HL-60 (cell line): ENCODE measurements at places on chromosomes 7 and 10.

DNA sequence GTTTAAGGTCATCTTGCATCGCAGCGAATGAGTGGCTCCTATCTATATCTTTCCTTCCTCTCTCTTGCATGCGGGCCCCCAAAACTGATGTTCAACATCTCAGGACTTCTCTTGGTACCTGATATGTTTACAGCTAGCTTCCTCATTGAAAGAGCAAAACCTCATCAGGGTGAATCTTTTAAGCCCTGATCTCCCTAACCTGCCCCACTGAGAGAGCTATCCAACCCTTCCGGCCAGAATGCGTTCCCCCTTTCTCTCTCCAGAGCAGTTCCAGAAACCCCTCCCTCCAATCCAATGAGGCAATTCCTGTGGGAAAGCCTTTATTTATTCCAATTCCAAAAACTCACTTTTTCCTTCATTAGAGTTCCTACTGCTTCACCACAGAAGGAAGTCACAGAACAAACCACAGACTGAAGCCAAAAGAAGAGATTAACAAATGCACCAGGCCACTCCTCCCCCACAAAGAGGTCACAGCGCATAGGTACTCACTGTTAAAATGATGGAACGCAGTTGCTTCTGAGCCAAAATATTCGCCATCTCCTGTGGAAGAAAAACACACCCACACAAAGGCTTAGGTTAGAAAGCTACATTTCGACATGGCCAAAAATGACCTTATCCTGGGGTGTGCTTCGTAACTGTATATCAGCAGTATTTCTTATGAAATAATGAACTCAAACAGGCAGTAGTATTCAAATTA is 232.4 kb downstream of the ELMO1 start:
- DNase-seq, result no peak

DNA sequence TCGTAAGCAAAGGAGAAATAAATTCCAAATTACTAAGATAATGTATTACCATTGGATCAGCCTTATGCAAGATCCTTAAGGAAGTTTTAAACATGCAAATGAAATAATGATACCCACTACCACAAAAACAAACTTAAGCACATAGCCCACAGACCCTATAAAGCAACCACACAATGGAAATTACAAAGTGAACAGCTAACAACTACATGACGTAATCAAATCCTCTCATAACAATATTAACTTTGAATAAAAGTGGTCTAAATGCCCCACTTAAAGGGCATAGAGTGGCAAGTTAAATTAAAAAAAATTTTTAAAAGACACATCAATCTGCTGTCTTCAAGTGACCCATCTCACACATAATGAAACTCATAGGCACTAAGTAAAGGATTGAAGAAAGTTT is 397.3 kb upstream of the SEMA3A start:
- DNase-seq, result no peak

DNA sequence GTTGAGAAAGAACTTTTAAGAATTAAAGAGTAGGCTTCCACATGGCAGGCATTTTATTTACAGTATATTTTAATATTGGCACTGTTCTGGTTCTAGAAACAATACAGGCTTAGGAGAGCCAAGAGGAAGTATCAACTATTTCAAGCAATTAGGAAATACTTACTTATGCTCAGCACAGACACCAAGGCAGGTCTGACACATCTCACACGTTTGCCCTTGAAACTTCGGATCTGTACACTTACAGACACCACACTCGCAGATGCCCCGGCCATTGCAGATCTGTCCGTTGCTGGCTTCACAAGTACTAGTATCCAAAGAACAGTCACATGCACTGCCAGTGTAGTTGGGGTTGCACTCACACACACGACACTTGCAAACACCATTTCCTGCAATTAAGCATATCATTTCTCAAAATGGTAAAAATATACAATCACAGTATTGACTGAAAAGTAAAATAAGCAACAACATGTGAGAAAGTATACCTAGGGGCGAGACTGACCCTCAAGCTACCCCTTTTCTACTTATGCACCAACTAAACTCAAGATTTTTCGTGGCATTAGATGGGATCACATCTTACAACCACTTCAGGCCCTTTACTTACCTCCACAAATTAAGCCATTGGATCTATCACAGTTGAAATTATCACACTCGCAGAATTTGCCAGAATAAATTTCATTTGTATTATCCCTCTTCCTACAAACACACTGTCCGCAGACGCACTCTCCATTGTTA is 46.6 kb downstream of the ITGB1 start:
- peak; percentile 10 for DNase-seq

GRCh38 chr7:8152489-8153192 is 109.3 kb downstream of the ICA1 start:
- DNase-seq, result no peak

- no peak for DNase-seq
Observed at GRCh38 chr7:108086546-108086945, 43.6 kb downstream of the LAMB4 start.

- no peak for DNase-seq
Observed at GRCh38 chr7:134701272-134701671, 54.6 kb downstream of the BPGM start.

GRCh38 chr7:471191-471865 is 48.3 kb downstream of the PDGFA start:
- no peak for DNase-seq

DNA sequence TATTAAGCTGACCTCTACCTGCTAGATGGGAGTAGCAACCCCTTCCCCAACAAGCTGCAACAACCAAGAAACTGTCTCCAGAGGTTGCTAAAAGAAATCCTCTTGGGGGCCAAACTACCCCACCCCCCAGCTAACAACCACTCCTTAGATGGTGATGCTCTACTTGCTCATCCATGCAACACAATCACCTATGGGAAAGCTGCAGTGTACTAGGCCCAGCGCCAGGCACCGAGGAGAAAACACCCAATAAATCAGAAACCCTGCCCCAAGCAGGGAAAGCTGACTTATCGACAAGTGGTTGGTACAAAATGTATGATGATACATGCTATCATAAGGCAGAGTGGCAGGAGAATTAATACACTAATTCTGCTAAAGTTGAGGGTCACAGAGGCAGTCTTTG is 17.3 kb downstream of the SLC25A13 start:
- no peak for DNase-seq

DNA sequence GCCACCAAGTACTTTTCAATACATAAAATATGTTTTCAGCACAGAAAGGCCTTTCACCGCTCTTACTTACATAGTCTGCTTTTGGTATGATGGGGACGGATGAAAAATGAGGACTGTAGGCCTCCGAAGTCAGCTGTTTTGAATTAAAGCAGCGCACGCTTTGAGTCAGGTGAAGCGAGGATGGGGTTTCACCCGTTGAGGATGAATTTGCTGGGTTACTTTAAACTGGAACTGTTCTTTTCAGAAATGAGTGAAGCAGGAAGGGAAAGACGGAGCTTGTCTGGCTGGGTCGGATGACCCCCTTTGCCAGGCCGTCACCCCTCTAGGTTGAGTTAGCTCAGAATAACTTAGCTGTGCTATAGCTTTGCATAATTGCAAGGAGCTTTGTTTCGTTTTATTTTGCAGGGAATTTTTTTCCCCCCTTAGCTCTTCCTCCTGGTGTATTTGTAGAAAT is 40.0 kb downstream of the CUX1 start:
- no peak for DNase-seq

DNA sequence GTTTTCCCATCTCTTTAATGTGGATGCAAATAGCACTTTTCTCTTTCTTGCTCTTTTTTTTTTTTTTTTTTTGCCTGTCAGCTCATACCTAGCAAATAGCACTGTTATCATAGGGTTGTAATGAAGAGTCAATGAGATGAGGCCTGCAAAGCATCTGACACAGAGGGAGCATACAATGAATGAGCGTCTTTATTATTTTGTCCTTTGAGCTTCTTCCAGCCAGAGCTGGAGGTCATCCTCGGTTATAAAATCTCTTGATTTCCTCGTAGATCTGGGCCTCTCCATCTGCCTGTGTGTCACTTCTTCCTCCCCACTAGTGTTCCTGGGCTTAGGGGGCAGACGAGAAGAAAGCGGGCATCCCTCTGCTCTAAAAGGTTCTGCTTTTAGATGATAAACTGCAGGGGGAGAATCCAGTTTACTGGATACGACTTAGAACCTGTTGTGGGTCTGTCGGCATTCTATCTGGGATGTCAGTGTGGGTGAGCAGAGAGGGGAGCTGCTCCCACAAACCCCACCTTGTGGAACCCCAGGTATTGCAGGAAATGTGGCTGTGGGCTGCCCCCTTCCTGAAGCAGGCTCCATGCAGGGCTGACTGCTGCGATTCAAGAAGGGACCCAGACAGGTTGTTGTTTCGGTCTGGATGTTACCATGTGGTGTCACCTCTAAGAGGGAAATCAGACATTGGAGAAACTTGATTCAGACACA is 135.8 kb upstream of the GPR26 start:
- DNase-seq, result no peak

GRCh38 chr7:47885309-47885986 is 62.8 kb downstream of the PKD1L1 start:
- DNase-seq, result no peak

DNA sequence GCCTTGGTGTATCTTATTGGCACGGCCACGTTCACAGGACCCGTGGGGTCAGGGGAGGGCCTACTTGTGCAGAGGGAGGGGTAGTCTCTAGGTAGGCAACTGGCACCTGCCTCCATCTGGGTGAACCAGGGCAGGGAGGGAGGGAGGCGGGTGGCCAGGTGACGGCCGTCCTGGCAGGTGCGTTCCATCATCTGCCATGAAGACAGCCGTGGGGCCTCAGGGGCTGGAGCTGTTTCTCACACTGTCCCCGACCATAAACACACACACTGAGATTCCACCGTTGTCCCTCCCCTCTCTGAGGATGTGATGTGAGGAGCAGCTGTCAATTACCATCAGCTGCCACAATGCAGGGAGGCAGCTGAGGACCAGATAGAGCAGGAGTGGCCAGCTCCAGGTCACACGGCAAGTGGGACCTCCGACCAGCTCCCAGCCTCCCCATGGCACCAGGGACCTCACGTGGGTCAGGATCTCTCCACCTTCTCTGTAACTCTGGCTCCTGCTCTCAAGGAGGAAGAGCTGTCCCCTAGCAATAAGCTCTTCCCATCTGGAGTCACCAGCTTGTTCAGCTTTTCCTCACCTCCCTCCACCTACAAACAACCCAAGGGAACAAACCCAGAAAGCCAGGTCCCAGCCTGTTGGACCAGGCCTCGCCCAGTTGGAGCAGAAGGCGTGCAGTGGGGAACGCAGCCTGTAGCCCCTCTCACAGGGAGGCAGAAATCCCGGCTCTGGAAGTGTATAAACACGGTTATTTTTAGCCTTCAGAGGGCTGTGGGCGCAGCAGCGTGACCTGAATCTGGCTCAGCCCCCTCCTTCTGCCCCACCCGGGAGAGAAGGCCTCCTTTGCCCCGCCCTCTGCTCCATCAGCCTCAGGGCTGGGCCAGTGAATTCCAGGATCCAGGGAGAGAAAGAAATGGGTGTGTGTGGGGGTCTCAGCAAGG is 33.1 kb downstream of the ZMIZ1 start:
- DNase-seq, result no peak

DNA sequence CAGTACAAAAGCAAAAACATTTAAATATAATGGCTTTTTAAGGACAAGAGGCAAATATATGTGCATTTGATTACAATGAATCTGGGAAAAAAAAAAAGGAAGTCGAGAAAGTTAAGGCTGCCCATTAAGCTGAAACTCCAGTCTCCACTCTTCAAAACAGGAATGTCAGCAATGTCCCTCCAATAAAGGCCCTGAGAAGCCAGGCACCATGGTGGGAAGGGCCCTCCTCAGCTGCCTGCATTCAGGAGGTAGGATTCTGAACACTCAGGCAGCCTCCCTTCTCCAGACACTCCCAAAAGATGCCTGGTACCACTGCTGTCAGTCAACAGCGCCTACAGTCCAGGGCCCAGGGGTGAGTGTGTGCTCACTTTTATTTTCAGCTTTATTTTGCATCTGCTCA is 121.3 kb upstream of the MGMT start:
- DNase-seq, result no peak

DNA sequence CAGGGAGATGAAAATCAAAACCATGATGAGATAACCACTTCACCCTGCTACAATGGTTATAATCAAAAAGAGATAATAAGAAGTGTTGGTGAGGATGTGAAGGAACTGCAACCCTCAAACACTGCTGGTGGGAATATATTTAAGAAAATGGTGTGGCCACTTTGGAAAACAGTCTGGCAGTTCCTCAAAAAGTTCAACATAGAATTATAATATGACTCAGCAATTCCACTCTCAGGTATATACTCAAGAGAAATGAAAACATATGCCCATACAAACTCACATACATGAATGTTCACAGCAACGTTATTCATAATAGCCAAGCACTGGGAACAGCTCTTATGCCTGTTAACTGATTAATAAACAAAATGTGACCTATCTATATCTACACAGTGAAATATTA is 104.8 kb downstream of the SLC25A13 start:
- DNase-seq, result no peak

GRCh38 chr7:51472873-51473272 is 156.3 kb upstream of the COBL start:
- peak; percentile 3 for DNase-seq

DNA sequence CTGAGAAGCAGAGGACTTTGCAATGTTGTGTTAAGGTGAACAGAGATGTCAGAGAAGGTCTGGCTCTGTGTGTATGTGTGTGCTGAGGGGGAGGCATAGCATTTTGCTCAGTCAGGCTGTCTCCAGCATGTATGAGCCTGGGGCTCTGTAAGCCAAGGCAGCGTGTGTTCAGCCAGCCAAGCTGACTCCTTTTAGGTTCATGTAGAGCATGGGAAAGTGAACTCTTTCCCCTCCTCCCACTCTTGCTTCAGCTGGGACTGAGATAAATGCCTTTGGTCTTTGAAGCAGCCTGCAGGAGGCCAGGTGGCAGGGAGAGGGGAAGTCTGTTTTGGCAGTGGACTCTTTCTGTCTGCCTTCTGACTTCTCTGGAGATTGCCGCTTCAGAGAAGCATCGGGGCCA is 3.8 kb downstream of the SFXN2 start:
- no peak for DNase-seq

DNA sequence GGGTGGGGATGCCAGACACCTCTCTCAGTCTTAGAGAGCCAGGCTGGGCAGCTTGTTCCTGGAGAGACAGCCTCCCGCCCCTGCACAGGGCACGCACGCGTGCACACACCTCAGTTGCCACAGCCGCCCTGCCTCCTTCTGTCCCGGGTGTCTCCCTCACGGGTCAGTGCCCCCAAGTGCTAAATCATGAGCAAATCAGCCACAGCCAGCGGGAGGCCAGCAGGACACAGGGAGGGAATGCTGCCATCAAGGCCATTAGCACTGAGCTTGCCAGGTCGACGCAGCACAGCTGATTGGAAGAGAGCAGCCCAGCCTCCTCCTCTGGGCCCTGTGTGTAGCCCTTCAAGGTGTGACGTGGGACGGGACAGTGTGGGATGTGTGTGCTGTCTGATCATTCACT is 130.4 kb downstream of the CDH23 start:
- DNase-seq, result no peak

- DNase-seq, result no peak
Observed at GRCh38 chr10:34538281-34538829, 276.7 kb downstream of the PARD3 start.

DNA sequence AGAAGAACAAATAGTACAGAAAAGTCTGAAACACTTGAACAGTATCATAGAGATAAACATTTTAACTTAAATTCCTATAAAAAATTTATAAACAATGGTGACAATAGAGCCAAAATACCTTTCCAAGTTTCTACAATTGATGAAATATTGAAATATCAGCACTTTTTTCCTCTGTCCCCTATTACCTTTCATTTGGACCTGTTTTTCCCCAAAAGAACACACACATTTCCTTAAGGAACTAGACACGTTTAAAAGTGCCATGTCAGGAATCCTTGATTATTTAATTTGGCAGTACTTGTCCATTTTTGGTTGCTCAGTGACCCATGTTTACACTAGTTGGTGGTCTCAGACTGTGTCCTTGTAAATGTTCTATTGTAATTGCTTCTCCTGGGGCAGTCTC is 162.6 kb downstream of the CTNNA3 start:
- DNase-seq, result no peak

- no peak for DNase-seq
Observed at GRCh38 chr10:84820596-84820995, 492.2 kb downstream of the CCSER2 start.
